Stomach (tissue), 19 donors: ENCODE measurements at places on chromosomes 5 and 9. TPM values are rescaled to one million over a fixed set of nuclear protein-coding genes. Genes with fewer than 3 reads are reported as not detected.
A peak's percentile ranks its signal among the peaks of the same experiment; 100 is the strongest.

The PTGES gene
- polyA plus RNA-seq, result 15.3 TPM

The NMRK1 gene
- 53.0 TPM for polyA plus RNA-seq

The FOXD4L5 gene
- not detected for polyA plus RNA-seq

The CARD19 gene
- polyA plus RNA-seq, result 32.9 TPM

The IL9 gene
- polyA plus RNA-seq, result not detected

The MLANA gene
- not detected for polyA plus RNA-seq

GRCh38 chr5:98774192-98775033 lies 950 bp downstream of the RGMB start:
- no peaks in the 10 kb centered on the region for H3K36me3 ChIP-seq
- peaks cover 34% of the 10 kb centered on the region for H3K4me1 ChIP-seq
- peak overlapping the region; percentile 86 for H3K4me3 ChIP-seq
- H3K27ac ChIP-seq, result peak overlapping the region; percentile 95
- peak; percentile 88 for DNase-seq

DNA sequence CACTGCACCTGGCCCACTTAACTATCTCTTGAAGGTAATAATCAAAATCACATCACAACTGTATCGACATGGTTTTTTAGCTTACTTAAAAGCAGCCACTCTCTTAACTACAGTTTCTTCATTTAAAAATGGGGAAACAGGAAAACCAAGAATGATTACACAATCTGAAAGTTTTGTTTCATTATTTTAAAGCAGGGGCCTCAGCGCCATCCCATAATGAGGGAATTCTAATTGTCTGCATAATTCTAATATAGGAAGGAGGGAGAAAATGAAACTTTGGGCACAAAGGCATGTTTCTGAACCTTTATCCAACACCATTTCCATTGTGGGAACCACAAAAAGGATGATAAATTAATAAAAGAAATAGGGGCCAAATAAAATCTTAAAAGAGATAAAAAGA lies 7.6 kb downstream of the HACD4 start:
- no peak overlapping the region for H3K27ac ChIP-seq
- DNase-seq, result no peak
- H3K27me3 ChIP-seq, result no peaks in the 10 kb centered on the region

GRCh38 chr9:93161786-93162562 lies 22.0 kb upstream of the WNK2 start:
- DNase-seq, result no peak
- H3K27me3 ChIP-seq, result no peaks in the 10 kb centered on the region
- no peaks in the 10 kb centered on the region for H3K36me3 ChIP-seq
- H3K4me3 ChIP-seq, result no peak overlapping the region

DNA sequence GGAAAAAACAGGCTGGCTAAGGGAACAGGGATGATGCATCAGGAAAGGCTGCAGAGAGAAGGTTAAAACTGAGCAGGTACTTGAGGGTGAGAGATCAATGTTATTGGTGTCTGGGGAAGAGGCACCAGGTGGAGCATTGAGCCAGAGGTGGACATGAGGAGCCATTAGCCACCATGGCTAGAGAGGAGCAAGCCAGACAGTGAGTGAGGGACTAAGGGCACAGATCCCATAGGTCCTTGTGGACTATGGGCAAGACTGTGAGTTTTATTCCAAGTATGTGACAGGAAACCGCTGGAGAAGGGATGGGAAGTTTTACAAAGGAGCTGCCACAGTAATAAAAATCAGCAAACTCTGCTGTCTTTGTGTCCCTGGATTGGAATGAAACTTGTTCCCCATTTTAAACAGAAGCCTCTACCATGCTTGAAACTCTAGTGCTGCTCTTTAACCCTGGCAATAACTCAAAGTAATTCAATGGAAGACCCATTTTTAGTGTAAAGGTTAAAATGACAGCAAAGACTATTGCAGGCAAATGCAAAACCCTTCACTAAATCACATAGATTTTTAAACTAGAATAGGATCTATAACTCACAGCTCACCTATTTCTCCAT lies 349.8 kb downstream of the ENC1 start:
- no peaks in the 10 kb centered on the region for H3K4me1 ChIP-seq
- DNase-seq, result no peak
- no peaks in the 10 kb centered on the region for H3K36me3 ChIP-seq
- H3K4me3 ChIP-seq, result no peak overlapping the region
- no peak overlapping the region for H3K27ac ChIP-seq
- H3K27me3 ChIP-seq, result no peaks in the 10 kb centered on the region

DNA sequence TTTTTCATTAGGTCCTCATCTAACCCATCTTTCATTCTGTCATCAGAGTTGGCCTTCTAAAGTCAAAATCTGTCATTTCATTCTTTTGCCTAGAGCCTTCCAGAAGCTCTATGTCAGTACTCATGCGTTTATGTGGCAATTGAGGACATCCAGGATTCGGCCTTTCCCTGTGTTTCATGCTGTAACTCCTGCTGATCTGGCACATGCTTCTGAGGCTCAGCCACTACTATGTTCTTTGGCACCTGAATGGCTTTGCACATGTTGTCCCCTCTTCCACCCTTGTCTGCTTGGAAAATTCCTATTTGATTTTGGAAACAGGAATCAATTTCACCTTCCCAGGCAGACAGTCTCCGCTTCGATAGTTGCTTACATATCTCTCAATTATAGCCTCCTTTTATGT lies 84.9 kb downstream of the GDNF start:
- no peak overlapping the region for H3K4me3 ChIP-seq
- no peaks in the 10 kb centered on the region for H3K27me3 ChIP-seq
- peaks cover 30% of the 10 kb centered on the region for H3K36me3 ChIP-seq
- H3K4me1 ChIP-seq, result no peaks in the 10 kb centered on the region

- H3K27me3 ChIP-seq, result no peaks in the 10 kb centered on the region
- H3K4me3 ChIP-seq, result no peak overlapping the region
- no peak overlapping the region for H3K27ac ChIP-seq
- no peaks in the 10 kb centered on the region for H3K36me3 ChIP-seq
- DNase-seq, result peak; percentile 28
These were observed 31.2 kb upstream of the RAD23B start for GRCh38 chr9:107251756-107252322.

DNA sequence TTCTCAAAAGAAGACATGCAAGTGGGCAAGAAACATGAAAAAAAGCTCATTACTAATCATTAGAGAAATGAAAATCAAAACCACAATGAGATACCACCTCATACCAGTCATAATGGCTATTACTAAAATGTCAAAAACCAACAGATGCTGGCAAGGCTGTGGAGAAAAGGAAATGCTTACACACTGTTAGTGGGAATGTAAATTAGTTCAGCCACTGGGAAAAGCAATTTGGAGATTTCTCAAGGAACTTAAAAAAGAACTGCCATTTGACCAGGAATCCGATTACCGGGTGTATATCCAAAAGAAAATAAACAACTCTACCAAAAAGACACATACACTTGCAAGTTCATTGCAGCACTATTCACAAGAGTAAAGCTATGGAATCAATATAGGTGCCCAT lies 595.4 kb upstream of the RIOK2 start:
- H3K27ac ChIP-seq, result no peak overlapping the region
- H3K36me3 ChIP-seq, result no peaks in the 10 kb centered on the region
- no peaks in the 10 kb centered on the region for H3K4me1 ChIP-seq
- H3K27me3 ChIP-seq, result no peaks in the 10 kb centered on the region

GRCh38 chr9:86939891-86940290 lies 7.4 kb downstream of the GAS1 start:
- no peak for DNase-seq
- no peaks in the 10 kb centered on the region for H3K4me1 ChIP-seq
- H3K27ac ChIP-seq, result no peak overlapping the region
- no peak overlapping the region for H3K4me3 ChIP-seq
- H3K27me3 ChIP-seq, result no peaks in the 10 kb centered on the region

GRCh38 chr5:145787996-145788395 lies 47.1 kb downstream of the PRELID2 start:
- DNase-seq, result no peak
- no peaks in the 10 kb centered on the region for H3K4me1 ChIP-seq
- no peak overlapping the region for H3K27ac ChIP-seq

DNA sequence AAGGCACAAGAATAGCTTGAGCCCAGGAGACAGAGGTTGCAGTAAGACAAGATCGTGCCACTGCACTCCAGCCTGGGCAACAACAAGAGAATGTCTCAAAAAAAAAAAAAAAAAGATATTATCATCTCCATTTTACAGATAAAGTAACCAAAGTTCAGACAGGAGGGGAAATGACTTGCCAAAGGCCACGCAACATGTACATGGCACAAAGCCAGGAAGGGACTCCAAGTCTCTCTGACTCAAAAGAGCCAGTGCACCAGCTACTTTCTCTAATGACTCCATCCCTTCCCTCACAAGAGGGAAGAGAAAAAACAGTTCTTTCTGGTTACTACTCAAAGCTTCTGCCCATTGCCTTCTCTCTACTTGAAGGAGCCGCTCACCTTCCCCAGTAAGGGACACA lies 34.1 kb downstream of the SIL1 start:
- no peaks in the 10 kb centered on the region for H3K36me3 ChIP-seq
- H3K27ac ChIP-seq, result no peak overlapping the region
- H3K4me3 ChIP-seq, result no peak overlapping the region
- H3K27me3 ChIP-seq, result no peaks in the 10 kb centered on the region

DNA sequence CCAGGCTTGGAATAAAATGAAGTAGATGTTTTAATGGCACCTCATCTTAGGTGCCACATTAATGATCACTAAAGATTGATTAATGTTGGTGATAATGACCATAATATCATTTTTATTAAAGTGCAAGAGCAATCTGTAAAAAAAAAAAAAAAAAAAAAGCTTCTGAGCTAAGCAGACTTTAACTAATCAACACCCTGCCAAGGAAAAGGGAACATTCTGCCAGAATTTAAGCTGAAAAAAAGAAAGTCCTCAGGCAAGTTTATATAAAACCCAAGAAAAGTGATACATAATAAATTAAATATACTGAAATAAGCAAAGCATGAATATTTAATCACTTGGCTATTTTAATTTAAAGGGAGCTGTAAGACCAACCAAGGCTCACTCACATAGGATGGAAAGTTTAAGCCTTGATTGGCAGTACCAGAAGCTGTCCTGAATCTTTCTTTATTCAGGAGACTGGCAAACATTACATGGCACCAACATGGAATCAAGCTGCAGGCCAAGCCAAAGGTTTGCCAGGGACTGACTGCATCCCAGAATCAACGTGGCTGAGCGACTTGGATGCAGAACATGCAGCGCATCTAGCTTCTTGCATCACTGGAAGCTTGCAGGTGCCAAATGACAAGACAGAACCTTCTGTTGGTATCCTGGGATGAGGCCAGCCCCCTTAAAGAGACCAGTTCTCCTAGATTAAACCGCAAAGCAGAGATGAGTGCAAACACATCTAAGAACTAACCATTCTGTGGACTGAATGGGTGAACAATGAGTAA lies 413.6 kb downstream of the ENC1 start:
- H3K4me1 ChIP-seq, result no peaks in the 10 kb centered on the region
- no peaks in the 10 kb centered on the region for H3K36me3 ChIP-seq

DNA sequence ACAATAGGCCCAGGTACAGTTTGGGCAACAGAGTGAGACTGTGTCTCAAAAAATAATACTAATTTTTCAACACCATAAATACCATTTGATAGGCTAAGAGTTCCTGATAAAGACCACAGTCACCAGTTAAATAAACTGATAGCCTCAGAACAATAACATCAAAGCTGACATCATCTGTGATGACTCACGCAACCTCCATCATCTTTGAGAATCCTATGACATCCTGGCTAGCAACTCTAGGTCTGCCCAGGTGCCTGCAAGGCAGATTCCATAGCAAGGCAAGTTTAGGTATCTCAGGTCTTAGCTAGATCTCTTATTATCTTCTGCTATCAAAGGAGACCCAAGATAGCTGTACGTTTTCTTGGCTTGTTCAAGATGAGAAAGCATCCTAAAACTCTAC lies 30.5 kb upstream of the UBAP2 start:
- no peaks in the 10 kb centered on the region for H3K27me3 ChIP-seq
- no peaks in the 10 kb centered on the region for H3K36me3 ChIP-seq

GRCh38 chr5:28958581-28958980 lies 1920.2 kb upstream of the CDH9 start:
- no peak for DNase-seq
- H3K4me1 ChIP-seq, result no peaks in the 10 kb centered on the region
- H3K27me3 ChIP-seq, result no peaks in the 10 kb centered on the region
- H3K27ac ChIP-seq, result no peak overlapping the region

DNA sequence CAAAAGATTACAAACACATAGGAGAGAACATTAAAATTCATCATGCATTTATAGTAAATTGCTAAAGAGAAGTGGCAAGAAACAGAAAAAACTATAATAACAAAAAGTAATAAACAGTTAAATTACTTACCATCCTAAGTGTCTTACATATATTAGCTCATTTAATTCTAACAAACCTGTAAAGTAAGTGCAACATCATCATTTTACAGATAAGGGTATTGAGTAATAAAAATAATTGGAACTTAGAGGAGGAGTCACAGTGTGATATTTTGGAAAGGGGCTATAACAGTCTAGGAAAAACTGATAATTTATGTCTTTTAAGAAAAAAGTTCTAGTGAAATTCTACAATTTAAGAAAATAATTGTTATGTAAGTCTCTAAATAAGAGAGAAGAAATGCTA lies 592.8 kb downstream of the DMRTA1 start:
- no peaks in the 10 kb centered on the region for H3K4me1 ChIP-seq
- no peak overlapping the region for H3K4me3 ChIP-seq
- no peak for DNase-seq
- no peaks in the 10 kb centered on the region for H3K36me3 ChIP-seq
- no peak overlapping the region for H3K27ac ChIP-seq

DNA sequence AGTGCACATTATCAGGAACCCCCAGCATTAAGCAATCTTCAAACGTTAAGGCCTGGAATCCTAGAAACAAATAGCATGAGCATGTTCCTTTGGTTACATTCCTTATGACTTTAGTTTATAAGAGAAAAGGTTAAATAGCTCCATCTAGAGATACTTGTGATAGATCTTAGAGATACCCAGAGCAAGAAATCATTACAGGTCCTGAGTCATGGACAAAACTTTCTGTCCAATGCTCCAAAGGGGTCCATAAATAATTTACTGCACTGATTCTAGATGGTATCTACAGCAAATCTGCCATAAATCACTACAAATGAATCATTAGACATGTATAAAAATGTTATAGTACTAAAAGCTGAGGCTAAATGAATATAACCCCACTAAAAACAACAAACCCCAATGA lies 139.6 kb downstream of the HTR1A start:
- no peak overlapping the region for H3K4me3 ChIP-seq
- no peaks in the 10 kb centered on the region for H3K4me1 ChIP-seq
- peak; percentile 2 for DNase-seq
- no peaks in the 10 kb centered on the region for H3K27me3 ChIP-seq
- H3K27ac ChIP-seq, result no peak overlapping the region

- no peaks in the 10 kb centered on the region for H3K27me3 ChIP-seq
- no peaks in the 10 kb centered on the region for H3K36me3 ChIP-seq
- H3K27ac ChIP-seq, result no peak overlapping the region
- peaks cover 3% of the 10 kb centered on the region for H3K4me1 ChIP-seq
These were observed 91.2 kb downstream of the PJA2 start for GRCh38 chr5:109318455-109319108.

DNA sequence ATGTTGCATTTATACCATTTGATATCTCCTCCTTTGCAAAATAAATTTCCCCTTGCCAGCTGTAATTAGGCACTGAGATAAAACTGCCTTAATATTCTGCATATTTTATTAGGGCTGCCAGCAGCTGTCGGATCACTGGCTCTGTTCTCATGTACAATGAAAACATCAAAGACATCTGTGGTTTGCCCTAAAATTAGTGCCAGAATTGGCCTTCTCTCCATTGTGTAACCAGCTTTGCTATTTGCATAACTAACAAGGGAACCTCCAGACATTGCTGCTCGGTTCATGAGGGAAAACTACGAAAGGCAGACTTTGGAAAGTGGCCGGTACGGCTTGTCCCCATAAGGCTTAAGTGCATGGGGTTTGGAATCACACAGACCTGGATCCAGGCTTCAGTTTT lies 45.5 kb upstream of the KIF2A start:
- peak; percentile 15 for DNase-seq
- H3K27me3 ChIP-seq, result no peaks in the 10 kb centered on the region
- no peak overlapping the region for H3K4me3 ChIP-seq
